ENCODE measurements at places on chromosomes 5 and 9.

GRCh38 chr9:32867601-32868204, 84.4 kb downstream of the TMEM215 start:
- H3K27me3 ChIP-seq, result peaks cover 75% of the 10 kb centered on the region
- no peak overlapping the region for H3K27ac ChIP-seq
- no peak for DNase-seq
- H3K36me3 ChIP-seq, result no peaks in the 10 kb centered on the region
- H3K4me3 ChIP-seq, result no peak overlapping the region

- no peaks in the 10 kb centered on the region for H3K36me3 ChIP-seq
- H3K4me1 ChIP-seq, result no peaks in the 10 kb centered on the region
- no peak overlapping the region for H3K27ac ChIP-seq
- no peaks in the 10 kb centered on the region for H3K27me3 ChIP-seq
Observed at GRCh38 chr5:165508286-165508685, 2002.9 kb downstream of the MAT2B start.

DNA sequence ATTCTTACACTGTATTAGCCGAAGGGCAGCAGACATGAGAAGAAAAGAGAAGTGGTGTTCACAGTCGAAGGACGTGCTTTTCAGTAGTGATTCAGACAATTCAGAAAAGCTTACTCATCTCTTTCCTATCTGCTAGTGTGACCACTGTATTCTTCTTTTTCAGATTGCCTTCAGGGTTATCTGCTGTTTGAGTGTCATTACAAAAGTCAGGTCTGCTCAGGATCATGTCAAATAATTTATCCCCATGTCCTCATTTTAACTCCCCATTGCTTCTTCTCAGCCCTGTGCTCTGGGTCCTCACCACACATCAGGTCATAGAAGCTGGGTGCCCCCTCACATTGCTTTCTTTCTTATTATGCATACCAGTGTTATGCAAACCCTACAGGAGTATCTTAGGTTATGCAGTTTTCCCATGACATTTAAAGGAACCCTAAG, 394.0 kb downstream of the CETN3 start:
- no peaks in the 10 kb centered on the region for H3K4me1 ChIP-seq
- DNase-seq, result no peak
- no peak overlapping the region for H3K4me3 ChIP-seq
- no peaks in the 10 kb centered on the region for H3K36me3 ChIP-seq

DNA sequence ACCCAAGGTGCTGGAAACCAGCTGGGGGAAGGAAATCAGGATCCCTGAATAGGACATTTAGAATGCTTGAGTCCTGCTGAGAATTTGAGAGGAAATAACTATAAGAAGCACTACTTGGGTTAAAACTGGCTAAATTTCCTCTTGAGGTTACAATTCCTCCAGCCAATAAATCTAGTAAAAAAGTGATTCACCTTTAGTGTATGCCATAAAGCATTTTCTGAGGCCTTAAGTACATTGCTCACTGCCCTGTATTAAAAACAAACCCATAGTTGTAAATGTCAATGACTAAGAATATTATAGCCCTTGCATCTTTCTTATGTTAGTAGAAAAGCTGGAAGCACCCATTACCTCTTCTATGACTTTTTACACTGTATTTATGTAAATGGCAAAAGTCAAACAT, 634.7 kb upstream of the ARRDC3 start:
- no peak overlapping the region for H3K4me3 ChIP-seq
- no peak for DNase-seq
- no peaks in the 10 kb centered on the region for H3K36me3 ChIP-seq
- H3K27me3 ChIP-seq, result no peaks in the 10 kb centered on the region
- H3K27ac ChIP-seq, result no peak overlapping the region

DNA sequence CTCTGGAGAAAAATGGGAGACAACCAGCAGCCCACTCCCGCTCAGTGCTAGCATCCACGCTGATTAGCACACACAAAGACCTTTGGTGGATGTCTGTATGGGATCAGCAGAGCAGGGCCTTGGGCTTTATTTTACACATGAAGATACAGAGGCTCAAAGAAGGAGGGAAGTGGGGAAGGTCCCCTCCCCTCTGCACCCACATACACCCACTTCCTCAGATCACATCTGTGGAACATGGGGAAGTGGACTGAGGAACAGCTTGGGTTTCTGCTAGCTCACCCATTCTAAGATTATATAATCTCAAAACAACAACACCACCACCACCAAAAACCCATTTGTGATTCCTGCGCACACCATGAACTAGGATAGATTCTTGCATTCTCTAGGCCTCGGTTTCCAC, 14.0 kb downstream of the GGTA1 start:
- DNase-seq, result peak; percentile 94
- H3K27me3 ChIP-seq, result no peaks in the 10 kb centered on the region
- H3K36me3 ChIP-seq, result no peaks in the 10 kb centered on the region
- no peak overlapping the region for H3K4me3 ChIP-seq
- H3K27ac ChIP-seq, result no peak overlapping the region
- H3K4me1 ChIP-seq, result peaks cover 23% of the 10 kb centered on the region

GRCh38 chr5:27124590-27124989, 86.2 kb upstream of the CDH9 start:
- no peak overlapping the region for H3K27ac ChIP-seq
- peak; percentile 23 for DNase-seq
- H3K4me1 ChIP-seq, result no peaks in the 10 kb centered on the region
- H3K36me3 ChIP-seq, result no peaks in the 10 kb centered on the region
- H3K27me3 ChIP-seq, result no peaks in the 10 kb centered on the region

DNA sequence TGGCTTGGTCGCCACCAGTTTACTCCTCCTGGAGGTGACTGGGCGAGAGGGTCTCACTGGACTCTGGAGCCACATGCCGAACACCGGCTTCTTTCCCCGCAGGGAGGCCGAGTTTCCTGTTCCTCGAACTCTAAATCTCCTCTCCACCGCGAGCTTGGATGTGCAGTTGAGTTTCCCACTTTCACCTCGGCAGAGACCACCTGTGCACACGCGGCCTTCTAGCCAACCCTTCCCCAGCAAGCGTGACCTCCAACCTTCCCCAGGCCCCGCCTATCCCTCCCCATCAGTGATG, 380.1 kb downstream of the IRX2 start:
- no peak overlapping the region for H3K27ac ChIP-seq
- no peaks in the 10 kb centered on the region for H3K27me3 ChIP-seq
- no peaks in the 10 kb centered on the region for H3K36me3 ChIP-seq
- no peak for DNase-seq
- H3K4me1 ChIP-seq, result no peaks in the 10 kb centered on the region
- no peak overlapping the region for H3K4me3 ChIP-seq

DNA sequence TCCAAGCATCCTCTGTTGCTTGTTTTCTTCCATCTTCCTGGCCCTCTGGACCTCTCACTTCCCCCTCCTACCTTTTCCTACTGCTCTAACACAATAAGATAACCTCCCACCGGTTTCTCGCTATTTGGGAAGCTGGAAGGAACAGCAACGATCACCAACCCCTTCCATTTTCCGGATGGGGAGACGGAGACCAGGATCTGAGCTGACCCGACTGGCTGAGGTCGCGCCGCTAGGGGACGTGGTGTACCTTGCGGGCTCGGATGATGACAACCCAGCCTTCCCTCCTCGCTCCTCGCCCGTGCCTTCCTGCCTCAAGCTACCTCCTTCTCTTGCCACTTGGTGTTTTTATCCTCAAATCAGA, 1.9 kb downstream of the LPAR1 start:
- DNase-seq, result no peak
- H3K4me1 ChIP-seq, result peaks cover 28% of the 10 kb centered on the region
- H3K36me3 ChIP-seq, result no peaks in the 10 kb centered on the region
- no peak overlapping the region for H3K4me3 ChIP-seq
- H3K27me3 ChIP-seq, result peaks cover 15% of the 10 kb centered on the region

GRCh38 chr5:168591302-168592013, 12.3 kb upstream of the PANK3 start:
- H3K4me3 ChIP-seq, result no peak overlapping the region
- H3K36me3 ChIP-seq, result no peaks in the 10 kb centered on the region
- H3K27ac ChIP-seq, result no peak overlapping the region
- DNase-seq, result no peak

GRCh38 chr9:130040984-130041647, 1.9 kb downstream of the FNBP1 start:
- H3K4me3 ChIP-seq, result peak overlapping the region; percentile 97
- DNase-seq, result no peak
- peak overlapping the region; percentile 89 for H3K27ac ChIP-seq
- H3K36me3 ChIP-seq, result no peaks in the 10 kb centered on the region
- peaks cover 74% of the 10 kb centered on the region for H3K4me1 ChIP-seq
- H3K27me3 ChIP-seq, result no peaks in the 10 kb centered on the region

DNA sequence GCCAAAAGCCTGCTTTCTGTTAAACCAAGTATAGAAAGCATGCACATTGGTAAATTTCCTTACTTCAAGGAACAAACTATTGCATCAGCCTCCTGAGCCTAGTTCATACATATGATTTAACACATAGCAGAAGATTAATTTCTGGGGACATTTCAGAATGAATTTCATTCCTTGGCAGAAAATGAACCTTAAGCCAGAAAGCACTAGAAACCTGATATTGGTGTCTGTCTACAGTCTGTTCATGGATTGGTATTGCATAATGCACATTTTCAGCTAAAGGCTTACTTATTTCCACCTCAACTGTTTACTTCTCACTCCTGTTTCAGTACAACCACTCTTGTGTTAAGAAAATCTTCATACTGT, 1471.8 kb upstream of the NUDT12 start:
- no peaks in the 10 kb centered on the region for H3K27me3 ChIP-seq
- H3K4me1 ChIP-seq, result no peaks in the 10 kb centered on the region
- H3K4me3 ChIP-seq, result no peak overlapping the region
- H3K36me3 ChIP-seq, result no peaks in the 10 kb centered on the region
- no peak for DNase-seq

- no peak overlapping the region for H3K27ac ChIP-seq
- H3K36me3 ChIP-seq, result no peaks in the 10 kb centered on the region
- peaks cover 5% of the 10 kb centered on the region for H3K27me3 ChIP-seq
- DNase-seq, result no peak
Observed at GRCh38 chr5:139742173-139742903, 53.3 kb upstream of the PSD2 start.

DNA sequence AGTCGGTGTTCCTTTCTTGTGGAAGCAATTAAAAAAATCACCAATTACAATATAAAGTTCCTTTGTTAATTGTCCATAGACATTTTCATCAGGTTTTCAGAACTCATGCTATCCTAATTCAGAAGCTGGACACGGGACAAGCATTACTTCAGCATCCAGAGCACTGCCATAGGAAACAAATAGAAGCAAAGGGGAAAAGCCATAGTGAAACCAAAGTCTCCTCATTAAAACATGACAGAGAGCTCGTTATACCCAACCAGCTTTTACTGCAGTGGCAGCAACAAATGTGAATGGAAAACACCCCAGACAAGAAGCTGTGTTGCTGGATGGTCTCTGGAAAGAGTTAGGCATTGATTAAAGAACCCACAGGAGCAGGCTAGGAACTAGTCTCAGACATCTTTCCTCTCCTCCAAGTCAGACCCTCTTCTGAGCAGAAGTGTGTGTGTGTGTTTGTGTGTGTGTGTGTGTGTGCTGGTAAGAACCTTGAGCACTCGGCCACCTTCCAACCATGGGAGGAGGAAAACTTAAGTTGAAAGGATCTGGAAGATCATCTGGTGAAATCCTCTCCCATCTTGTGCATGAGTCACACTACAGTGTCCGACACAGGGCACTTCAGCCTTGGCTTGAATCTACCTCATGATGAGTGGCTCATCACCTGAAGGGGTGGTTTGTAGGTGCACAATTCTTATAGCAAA, 162.6 kb upstream of the ADAMTS16 start:
- H3K4me1 ChIP-seq, result no peaks in the 10 kb centered on the region
- H3K4me3 ChIP-seq, result no peak overlapping the region

DNA sequence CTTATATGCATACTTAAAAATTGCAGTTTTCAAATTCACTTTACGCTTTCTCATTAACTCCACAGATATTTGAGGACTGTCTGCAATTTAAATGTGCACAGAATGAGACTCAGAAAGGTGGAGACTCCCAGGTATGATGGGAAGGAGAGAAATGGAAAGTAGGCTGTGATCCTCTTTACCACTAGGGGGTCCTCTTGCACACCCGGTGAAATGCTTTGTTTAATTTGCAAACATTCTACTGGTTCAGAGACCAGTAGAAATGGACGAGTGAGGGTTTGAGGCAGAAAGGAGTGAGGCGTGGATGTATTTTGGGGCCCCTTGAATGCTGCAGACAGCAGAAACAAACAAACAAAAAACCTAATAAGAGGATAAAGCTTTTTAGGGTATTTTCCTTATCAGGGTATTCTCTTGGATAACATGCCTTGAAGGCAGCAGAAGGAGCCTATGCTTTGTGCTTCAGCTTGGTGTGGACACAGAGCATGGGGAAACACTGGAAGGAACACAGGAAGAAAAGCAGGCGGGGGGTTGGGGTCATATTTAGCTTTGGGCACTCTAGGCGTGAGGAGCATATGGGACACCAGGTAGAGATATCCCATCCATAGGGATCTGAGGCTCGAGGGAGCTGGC, 410.1 kb downstream of the DMRT2 start:
- H3K36me3 ChIP-seq, result no peaks in the 10 kb centered on the region
- no peak overlapping the region for H3K4me3 ChIP-seq
- no peak overlapping the region for H3K27ac ChIP-seq
- DNase-seq, result no peak
- no peaks in the 10 kb centered on the region for H3K4me1 ChIP-seq

GRCh38 chr5:110611817-110612216, 114.7 kb downstream of the TMEM232 start:
- no peak overlapping the region for H3K27ac ChIP-seq
- no peaks in the 10 kb centered on the region for H3K27me3 ChIP-seq
- no peak overlapping the region for H3K4me3 ChIP-seq
- no peaks in the 10 kb centered on the region for H3K36me3 ChIP-seq
- no peak for DNase-seq
- no peaks in the 10 kb centered on the region for H3K4me1 ChIP-seq

GRCh38 chr9:105873801-105874200, 179.5 kb downstream of the TMEM38B start:
- H3K27me3 ChIP-seq, result no peaks in the 10 kb centered on the region
- DNase-seq, result no peak

GRCh38 chr9:73162987-73163768, 11.5 kb downstream of the ANXA1 start:
- no peak for DNase-seq
- no peak overlapping the region for H3K27ac ChIP-seq
- peaks cover 21% of the 10 kb centered on the region for H3K4me1 ChIP-seq
- H3K27me3 ChIP-seq, result no peaks in the 10 kb centered on the region
- peaks cover 78% of the 10 kb centered on the region for H3K36me3 ChIP-seq

DNA sequence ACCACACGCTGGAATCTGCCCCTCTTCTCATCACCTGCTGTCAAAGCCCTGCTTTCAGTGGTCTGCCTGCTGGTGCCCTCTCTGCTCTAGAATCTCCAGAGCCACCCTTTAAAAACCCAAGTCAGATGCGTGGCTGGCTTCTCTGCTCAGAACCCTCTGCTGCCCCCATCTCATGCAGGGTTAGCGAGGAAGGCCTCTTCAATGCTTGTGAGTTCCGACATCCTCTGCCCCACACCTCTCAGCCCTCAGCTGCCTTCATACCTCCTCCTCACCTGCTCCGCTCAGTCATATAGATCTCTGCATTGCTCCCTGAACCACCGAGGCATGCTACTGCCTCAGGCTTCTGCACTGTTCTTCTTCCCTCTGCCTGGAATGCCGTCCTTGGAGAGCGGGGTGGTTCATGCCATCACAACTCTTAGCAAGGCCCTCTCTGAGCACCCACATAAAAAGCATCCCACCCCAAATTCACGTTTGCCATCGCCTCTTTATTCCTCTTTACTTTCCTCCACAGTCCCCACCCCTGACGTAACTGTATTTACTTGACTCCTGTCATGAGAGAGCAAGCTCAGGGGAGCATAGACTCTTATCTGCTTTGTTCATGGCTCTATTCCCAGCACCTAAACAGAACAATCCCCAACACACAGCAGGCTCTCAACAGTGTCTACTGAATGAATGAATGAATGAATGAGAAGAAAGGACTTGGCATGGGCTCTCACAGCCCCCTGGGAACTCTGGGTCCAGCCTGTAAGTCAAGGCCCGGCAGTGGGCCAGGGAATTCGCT, 10.4 kb downstream of the SHB start:
- H3K27me3 ChIP-seq, result no peaks in the 10 kb centered on the region
- no peaks in the 10 kb centered on the region for H3K36me3 ChIP-seq
- DNase-seq, result no peak
- no peak overlapping the region for H3K4me3 ChIP-seq
- H3K4me1 ChIP-seq, result no peaks in the 10 kb centered on the region
- H3K27ac ChIP-seq, result no peak overlapping the region
